ENCODE measurements at places on chromosomes 1 and 21.

DNA sequence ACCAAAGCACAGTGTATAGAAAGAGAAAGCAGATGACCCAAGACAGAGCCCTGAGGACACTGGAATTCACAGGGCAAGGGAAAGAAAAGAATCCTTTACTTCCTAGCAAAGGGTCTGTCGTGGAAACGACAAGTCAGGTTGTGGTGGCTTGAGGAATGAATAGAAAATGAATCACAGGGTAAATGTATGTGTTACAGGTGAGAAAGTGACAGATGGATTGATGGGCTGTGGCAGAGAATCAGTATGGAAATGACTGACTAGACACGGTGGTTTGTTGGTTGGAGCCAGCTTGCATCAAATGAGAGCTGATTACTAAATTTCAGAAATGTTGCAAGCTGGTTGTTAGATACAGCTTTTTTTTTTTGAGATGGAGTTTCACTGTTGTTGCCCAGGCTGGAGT is 46.9 kb downstream of the PTP4A2 start:
- DNase-seq = no peak

- DNase-seq = no peak
These were observed 67.9 kb downstream of the CYYR1 start for GRCh38 chr21:26505211-26505610.

GRCh38 chr1:62314454-62315350 is 4.5 kb downstream of the KANK4 start:
- no peak for DNase-seq

- no peak for DNase-seq
These were observed 102.7 kb upstream of the CD55 start for GRCh38 chr1:207218512-207219362.

- no peak for DNase-seq
These were observed 196.7 kb upstream of the GALNT2 start for GRCh38 chr1:229870381-229870780.

DNA sequence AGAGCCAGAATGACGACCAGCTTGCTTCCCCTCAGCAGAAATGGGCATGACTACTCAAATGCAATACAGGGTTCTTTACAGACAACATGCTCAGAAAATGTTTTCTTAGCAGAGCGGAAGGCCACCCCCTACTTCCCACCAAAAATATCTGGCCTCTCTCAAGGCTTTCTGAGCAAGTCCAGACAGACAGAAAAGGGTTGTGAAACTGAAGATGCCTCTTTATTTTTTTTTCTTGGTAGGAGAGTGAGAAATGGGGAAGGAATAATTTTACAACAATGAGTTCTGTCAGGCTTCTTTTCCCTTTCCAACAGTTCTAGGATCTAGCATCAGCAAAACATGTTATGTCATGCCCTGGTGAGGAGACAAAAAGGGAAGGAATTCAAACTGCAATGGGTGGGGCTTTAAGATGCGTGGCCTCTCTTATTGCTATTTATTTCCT is 172.0 kb upstream of the CAMK1G start:
- no peak for DNase-seq

- no peak for DNase-seq
These were observed 24.9 kb upstream of the LRIG2 start for GRCh38 chr1:113048064-113048463.

DNA sequence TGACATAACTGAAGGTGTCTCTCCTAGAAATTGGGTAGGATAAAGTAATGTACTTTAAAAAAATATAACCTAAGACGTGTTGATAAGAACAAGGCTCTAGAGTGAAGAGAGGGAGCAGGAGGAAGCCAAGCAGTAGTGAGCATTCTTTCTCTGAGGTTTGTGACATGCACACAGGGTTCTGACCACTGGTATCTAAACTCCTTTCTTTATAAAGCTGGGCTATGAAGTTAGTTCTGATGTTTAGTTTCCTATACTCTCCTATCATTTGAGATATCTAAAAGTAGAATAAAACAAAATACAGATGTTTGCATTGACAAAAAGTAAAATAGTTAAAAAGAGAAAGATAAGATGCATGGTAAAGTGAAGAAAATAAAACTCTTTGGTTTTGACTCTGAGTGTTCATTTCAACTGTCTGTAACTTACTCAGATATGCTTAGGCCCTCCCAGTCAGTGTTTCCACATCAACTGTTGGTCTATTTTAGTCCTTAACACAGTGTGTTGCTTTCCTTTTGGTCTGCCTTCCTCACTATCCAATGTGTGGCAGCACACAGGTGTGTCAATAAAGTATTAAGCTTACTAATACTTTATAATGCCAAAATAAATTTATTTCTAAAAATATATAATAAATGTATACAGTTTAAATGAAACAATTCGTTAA is 543.5 kb downstream of the PTPRC start:
- DNase-seq = no peak

GRCh38 chr1:73359001-73359400 is 839.0 kb downstream of the LRRIQ3 start:
- no peak for DNase-seq

- no peak for DNase-seq
These were observed 52.7 kb upstream of the COA6 start for GRCh38 chr1:234320549-234320948.

DNA sequence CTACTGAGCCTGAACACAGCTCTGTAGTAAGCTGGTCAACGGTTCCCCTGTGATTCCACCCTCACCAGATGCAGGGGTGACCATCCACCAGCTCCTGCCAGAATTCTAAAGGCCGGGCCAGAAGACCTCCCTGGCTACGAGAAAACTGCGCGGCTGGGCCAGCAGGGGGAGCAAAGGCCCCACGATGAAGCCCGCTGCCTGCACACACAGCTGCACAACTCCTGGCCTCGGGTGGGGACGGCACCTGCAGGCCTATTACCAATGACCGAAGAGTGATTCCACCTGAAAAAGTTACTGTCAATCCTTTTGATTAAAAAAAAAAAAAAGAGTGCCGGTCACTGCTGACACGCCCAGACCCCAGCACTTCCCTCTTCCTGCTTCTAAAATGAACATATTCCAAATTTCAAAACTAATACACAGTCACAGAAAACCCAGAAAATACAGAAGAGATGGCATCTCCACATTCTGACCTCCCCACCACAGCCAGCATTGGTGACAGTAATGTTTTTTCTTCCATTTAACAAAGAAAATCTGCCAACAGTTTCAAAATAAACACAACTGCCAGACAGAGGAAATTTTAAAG is 49.8 kb upstream of the RIPK4 start:
- DNase-seq = peak; percentile 88

GRCh38 chr1:33524586-33524985 is 52.1 kb downstream of the ZSCAN20 start:
- no peak for DNase-seq

DNA sequence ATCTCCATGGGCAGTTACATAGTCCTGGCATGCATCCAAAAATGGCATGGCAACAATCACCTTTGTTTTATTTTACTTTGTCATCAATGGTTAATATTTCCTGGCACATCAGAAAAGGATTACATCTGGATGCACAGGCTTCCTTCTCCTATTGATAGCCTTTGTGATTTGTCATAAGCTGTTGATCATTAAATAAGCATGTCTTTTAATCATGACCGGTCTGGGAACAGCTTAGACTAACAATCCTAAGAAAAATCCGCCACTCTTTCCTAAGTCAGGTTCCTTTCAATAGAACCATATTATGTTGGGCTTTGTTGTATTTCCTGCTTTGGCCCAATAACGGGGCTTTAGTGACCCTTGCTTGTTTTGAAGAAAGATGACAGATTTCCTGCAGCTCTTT is 330.6 kb downstream of the DUSP10 start:
- no peak for DNase-seq

- DNase-seq = peak; percentile 92
These were observed 867 bp downstream of the PTPRC start for GRCh38 chr1:198639671-198640143.

DNA sequence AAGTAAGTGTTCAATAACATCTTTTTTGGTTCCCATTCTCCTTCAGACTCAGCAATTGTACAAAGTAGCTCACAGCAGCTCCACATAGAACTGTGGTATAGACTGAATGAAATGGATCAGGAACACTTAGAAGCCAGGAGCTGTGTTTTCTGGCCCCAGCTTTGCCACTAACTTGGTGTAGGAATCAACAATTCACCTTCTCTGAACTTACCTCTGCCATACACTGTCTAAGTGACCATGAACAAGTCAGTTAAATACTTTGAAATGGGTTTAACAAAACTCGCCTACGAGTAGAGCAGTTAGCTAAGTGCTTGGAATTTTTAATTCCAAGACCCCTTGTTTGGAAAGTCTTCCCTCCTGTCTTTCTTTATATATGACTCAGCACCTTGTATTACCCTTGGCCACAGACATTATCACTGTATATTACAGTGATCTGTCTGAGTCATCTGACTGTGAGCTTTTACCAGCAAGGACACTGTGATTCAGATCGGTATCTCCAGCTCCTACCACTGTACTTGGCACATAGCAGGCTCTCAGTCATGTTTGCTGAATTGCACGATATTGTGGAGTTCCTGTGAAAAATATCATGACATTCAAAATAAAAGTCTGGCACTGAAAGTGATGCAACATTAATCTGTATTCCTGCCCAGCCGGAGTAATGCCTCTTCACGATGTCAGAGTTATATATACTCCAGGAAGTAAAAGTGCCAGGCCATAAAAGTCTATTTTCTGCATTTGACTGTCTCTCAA is 101.7 kb upstream of the BEND5 start:
- no peak for DNase-seq

GRCh38 chr1:209506101-209506500 is 77.4 kb upstream of the CAMK1G start:
- DNase-seq = no peak

DNA sequence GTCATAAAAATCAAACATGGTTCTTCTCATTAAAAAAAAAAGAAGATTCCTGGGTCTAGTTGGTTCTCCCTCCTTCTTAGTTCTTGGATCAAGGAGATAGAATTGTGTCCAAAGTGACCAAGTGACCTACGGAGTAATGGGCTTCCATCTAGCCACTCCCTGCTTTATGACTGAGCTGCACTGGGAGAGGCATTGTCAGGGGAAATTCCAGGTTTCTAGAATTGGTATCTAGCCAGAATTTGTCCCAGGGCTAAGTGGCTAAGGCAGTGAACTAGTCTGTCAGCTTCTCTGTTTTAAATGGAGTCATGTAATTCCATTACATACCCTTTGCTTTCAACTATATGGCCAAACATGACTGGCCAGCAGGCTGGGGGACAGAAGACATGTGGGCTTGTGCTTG is 40.1 kb upstream of the ERG start:
- no peak for DNase-seq

DNA sequence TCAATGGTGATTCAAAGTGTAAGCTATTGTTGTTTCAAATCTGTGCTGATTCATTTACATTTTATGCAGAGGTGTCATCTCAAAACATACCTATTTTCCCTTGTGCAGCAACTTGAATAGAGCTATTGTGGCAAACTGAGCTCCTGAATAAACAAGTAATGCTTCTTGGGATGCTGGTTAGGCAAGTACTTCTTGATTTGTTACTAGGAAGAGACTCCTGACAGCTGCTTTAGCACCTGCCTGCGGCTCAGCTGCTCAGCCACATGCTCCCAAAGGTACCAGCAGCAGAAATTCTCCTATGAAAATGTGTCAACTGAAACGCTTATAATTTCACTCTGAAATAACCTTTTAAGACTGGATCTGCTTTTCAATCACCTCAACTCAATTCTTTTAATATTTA is 352.3 kb downstream of the RYR2 start:
- DNase-seq = no peak

DNA sequence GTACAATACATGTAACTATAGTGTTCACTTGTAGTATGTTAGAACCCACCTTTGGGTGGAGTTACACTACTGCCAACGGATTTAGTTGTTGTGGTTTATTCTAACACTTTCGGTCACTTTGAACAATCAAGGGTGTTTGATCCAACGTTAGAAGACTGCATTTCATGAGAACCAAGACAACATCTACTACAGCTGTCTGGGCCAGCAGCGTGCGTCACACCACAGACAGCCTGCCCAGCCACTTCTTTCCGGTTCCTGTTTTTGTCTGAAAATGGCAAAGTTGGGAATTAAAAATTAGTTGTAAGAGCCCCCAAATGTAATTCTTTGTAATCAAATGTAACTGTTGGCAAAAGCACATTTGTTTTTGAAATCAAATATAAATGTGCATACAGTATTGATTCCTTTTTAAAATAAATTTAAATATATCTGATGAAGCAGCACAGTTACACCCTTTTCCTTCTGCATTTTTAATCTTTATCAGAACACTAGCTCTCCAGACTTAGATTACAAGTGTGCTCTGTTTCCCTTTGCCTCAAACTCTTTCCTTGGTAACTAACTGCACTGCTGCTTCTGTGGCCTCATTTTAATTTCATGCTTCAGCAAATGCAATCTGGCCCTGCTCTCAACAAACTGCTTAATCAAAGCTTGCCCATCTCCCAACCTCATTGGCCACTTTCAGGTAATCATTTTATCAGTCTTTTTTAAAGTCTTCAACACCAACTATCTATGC is 86.6 kb upstream of the DPH5 start:
- DNase-seq = peak; percentile 49

- no peak for DNase-seq
These were observed 11.2 kb upstream of the RRP15 start for GRCh38 chr1:218273762-218274479.

DNA sequence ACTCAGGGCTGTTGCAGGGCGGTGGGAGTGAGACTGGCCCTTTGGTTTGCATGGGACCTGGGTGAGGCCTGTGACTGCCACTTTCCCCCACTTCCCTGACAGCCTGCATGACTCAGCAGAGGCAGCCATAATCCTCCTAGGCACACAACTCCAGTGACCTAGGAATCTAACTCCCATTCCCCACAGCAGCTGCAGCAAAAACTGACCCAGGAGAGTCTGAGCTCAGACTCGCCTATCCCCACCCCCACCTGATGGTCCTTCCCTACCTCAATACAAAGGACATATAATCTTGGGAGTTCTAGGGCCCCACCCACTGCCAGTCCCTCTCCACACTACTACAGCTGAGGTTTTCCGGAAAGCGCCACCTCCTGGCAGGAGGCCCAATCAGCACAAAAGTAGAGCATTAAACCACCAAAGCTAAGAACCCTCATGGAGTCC is 26.7 kb downstream of the NDC1 start:
- no peak for DNase-seq

DNA sequence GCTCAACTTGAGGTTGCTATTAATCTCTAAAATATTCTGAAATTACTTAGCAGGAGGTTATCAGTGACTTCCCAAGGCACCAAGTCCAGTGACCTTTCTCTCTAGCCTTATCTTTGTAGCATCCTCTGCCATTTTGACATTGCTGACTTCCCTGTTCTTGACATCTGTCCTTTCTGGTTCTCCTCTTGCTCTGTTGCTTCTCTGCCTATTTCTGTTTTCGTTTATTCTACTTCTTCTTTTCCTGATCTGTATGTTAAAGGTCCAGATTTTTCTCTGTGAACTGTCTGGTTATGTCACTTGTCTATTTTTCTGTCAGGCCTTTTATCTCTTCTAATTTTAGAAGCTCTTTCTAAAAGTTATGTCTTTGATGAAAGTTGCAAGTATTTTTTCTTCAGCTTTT is 178.8 kb downstream of the VPS13D start:
- DNase-seq = no peak

DNA sequence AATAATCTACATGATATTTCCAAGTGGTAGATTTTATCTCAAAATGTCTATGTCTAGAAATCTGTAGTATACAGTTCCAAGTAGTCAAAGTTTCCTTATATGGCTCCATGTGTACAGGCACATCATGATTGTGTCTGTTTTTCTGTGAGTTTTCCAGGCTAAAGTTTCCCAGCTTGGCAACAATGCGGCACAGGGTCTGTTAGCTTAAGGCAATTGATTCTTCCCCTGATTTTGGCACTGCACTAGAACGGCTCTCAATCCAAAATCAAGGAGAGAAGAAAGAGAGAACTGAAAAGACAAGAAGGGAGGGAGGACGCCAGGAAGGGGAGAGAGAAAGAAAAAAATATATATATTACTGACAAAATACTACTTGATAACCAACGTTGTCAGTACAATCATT is 193.9 kb upstream of the SNX7 start:
- DNase-seq = no peak

- DNase-seq = peak; percentile 74
These were observed 34.0 kb downstream of the FOXO6 start for GRCh38 chr1:41394959-41395956.
